Caudate nucleus (tissue), 63 donors: ENCODE measurements at places on chromosomes 1 and 21.

- DNase-seq: peak; percentile 64
Observed at GRCh38 chr1:178540646-178541045, 27.7 kb downstream of the TEX35 start.

DNA sequence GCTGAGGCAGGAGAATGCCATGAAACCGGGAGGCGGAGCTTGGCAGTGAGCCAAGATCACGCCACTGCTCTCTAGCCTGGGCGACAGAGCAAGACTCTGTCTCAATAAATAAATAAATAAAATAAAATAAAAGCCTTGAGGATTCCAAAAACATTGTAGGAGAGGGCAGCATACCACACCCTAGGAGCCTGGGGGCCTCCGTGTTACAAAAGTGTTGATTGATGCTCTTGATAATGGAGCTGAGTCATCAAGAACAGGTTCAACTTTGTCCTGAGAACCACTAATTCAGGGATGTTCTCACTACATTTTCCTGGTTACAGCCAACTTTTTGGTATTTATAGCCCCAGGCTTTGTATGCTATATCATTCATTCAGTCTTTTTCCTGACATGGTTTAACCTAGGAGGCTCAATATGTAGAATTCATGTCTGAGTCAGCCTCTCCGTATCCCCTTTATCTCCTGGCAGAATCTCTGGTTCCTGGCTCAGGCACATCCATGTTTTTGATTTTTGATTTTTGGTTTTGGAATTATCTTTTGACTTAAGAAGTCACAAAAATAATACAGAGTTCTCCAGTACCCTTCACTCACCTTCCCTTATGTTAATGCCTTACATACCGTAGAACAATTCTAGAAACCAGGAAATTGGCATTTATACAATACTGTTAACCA is 69.4 kb downstream of the LRRC8D start:
- DNase-seq: no peak

DNA sequence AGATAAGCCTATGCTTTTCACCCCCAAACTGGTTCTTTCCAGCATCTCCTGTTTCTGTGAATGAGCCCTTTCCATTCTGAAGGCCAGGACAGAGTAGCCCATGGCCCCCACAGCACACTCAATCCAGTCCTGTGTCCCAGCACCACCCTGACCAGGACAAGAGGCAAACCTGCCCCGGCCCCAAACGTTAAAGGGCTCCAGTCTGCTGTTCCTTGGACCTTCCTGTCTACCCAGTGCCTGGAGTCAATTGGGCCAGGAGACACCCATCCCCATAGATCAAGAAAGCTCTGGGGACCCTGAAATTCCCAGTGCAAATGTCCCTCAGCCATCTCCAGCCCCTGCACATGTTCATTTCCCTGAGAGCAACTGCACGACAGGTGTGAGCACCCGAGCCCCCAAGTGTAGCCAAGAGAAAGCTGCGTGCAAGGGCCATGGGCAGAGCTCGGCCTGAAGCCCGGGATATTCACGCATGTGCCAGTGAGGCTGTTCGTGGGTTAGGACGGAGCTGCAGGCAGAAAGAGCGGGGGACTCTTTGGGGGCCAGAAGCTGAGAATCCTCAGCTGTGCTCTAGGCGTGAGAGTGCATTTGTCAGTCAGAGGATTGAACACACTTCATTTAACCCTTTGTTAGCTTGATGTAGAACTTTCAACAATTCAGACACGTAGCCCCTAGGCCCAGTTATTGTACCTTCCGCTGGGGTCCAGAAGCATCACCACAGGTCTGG is 4.2 kb upstream of the RIPK4 start:
- DNase-seq: no peak

DNA sequence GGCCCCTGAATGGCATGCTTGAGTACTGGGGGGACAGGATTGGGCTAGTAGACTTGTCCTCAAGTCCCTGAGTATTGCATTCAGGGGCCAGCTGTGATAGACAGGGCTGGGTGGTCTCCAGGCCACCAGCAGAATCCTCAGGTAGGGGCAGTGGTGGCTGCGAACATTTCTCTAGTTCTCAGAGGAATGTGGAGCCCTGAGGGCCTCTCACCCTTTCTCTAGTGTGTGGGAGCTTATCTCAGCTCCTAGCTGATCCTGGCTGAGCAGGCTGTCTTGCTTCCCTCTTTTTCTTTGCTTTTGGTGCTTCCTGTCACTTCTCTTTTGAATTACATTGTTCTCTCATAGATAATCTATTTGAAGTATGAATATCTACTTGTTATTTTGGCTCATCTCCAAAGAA is 30.0 kb upstream of the PM20D1 start:
- no peak for DNase-seq

GRCh38 chr1:5889901-5890300 is 102.3 kb downstream of the NPHP4 start:
- no peak for DNase-seq

GRCh38 chr1:184380468-184380867 is 6.4 kb upstream of the C1orf21 start:
- no peak for DNase-seq

GRCh38 chr1:68157416-68157815 is 74.9 kb downstream of the WLS start:
- DNase-seq: no peak

DNA sequence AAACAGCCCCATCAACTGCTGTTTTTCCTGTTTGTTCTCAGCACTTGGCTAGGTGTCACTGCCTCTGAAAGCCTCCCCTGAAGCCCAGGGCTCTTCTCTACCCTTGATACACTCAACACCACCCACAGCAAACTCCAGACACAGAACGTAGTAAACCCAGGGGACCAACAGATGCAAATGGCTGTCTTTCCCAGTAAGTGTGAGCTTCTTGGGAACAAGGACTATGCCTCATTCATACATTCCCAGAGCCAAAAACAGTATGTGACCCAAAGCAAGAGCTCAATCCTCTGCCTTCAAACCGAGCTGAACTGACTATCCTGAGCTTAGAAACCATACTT is 4.4 kb downstream of the LBR start:
- DNase-seq: no peak

- DNase-seq: no peak
Observed at GRCh38 chr1:153795934-153796785, 21.0 kb downstream of the SLC27A3 start.

DNA sequence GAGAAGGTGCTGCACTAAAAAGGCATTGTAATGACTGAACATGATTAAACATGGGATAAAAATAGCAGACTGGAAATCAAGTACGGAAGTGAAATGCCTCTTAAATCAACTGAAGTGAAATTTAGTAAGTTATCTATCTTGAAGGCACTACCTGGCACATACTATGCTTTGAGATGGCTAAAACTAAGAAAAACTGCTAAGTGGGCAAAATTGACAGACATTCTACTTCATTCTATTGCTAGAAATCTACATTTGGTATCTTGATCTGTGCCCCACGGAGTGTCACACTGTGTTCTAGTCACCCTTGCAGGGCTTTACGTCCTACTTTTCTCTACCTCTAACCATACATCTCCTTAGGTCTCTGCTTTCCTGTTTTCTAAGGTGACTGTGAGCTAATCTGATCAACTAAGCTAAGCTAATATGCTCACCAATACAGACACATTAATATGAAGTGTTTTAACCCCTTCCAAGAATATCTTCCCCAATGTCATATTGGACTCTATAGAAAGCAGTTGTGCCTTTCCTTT is 4.1 kb downstream of the PDC start:
- no peak for DNase-seq

DNA sequence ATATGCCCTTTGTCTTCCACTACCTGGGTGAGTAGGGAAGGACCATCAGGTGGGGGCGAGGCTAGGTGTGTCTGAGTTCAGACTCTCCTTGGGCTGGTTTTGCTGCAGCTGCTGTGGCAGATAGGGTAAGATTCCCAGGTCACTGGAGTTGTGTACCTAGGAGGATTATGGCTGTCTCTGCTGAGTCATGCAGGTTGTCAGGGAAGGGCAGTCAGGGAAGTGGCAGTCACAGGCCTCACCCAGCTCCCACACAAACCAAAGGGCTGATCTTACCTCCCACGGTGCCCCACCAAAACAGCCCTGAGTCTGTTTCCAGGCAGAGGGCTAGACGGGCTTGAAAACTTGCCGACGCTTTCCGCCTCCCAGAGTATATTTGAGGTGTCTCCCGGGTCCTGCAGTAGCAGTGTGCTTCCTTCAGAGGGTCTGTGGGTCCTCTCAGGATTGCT is 201.6 kb upstream of the PLXNA2 start:
- DNase-seq: no peak

- no peak for DNase-seq
Observed at GRCh38 chr1:5829414-5829813, 162.8 kb downstream of the NPHP4 start.

DNA sequence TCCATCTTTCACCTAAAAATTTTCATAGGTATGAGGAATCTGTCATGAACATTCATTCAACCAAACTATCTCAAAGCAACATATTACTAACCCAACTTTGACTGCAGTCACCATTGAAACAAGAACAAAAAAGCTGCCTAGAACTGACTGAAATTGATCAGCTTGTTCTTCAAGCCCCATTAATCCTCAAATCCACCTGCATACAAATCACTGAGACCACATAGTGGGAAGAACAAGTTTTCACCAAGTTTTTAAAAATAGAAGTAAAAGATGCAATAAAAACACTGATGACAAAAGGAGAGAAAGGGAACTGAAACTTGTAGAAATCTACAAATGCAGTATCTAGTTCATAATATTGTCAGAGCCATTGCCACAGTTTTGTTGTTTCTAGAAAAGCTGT is 6.1 kb downstream of the SORT1 start:
- no peak for DNase-seq
